Activated T-cell treated with anti-CD3 and anti-CD28 coated beads, Interleukin-2, amount 50 U/mL, for 48 hours (primary cell): ENCODE measurements at places on chromosomes 2 and 18.

GRCh38 chr2:133586978-133587377 is 18.7 kb upstream of the NCKAP5 start:
- no peak for DNase-seq

DNA sequence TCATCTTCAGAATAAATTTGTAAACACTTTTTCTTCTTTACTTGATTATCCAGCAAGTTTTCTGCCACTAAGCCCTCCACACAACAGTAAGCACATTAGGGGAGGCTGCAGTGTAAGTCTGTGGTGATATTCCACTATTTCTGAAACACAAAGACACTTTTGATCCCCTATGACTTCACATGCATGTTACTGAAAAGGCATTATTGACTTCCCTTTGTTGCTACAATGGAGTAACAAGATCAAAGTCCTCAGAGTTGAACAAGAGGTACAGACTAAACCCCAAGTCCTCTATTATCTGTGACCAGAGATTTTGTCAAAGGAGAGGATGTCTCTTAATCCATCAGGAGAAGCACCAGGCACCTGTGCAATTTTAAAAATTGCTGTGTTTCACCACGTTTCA is 157.9 kb downstream of the CD226 start:
- DNase-seq: no peak

DNA sequence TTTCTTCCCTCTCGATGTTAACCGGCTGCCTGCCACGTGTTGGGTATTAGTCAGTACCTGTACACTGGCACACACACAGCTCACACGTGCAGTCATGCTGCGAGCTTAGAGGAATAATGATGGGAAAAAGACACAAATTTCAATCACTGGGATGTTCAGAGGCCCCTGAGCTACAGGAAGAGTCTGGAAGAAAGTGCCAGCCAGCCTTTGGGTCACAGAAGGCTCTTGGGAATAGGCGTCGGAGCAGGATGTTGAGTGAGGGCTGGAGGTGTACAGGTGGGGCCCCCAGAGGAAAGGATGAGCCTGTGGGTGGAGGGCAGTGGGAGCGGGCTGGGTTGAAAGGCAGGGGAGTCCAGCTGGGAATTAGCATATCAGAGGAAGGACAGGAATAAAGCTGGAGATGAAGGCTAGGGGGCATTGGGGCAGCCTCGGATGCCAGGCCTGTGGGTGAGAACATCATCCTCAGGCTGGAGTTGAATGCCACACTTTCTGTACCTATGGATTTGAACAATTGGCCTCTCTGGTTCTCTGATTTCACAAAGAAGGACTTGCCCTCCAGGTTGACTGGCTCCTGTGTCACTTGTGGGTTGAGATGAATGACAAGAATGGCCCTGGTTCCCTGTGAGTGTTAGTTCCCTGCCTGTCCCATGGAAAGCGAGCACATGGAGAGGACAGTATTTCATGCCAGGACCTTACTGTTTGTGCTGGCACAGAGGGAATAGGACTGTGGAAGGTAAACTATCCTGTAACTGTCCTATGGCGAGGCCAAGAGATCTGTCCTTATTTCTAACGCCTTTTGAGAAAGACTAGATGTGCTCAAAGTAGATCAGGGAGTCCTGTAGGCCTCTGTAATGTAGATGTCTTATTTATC is 40.6 kb downstream of the GREB1 start:
- no peak for DNase-seq

DNA sequence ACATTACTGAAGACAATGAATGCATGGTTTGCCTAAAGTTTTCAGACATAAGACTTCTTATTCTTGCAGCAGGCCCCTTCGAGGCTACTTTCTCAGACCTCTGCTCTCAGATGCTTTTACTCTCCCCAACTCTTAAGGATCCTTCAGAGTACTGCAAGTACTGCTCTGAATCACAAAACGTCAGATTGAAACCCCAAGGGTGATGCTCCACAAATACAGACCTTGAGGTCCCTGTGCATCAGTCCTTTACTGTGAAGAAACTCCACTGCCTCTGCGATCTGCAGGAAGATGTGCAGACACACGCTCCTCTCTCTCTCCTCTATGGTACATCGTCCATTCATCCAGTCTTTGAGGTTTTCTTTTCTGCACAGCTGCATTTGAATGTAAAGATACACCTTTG is 52.8 kb downstream of the EIF2AK3 start:
- DNase-seq: no peak

DNA sequence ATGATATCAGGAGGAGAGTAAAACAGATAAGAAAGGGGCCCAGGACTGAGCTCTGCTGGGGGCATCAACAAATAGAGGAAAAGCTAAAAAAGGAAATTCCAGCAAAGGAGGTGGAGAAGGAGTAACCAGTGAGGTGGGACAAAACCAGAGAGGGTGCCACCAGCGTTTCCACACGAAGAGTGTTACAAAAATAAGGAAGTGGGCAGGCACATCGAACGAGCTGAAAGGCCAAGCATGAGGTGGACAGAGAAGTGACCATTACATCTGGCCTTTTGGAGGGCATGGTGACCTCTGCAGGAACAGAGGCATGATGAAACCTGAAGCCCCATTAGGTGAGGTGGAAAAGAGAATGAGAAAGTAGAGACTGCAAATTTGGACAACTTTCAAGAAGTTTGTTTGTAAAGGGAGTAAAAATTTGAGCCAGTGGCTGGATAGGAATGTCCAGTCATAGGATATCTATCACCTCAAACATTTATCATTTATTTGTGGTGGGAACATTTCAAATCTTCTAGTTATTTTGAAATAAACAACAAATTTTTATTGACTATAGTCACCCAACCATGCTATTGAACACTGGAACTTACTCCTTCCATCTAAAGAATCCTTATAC is 18.4 kb upstream of the VIT start:
- DNase-seq: no peak

DNA sequence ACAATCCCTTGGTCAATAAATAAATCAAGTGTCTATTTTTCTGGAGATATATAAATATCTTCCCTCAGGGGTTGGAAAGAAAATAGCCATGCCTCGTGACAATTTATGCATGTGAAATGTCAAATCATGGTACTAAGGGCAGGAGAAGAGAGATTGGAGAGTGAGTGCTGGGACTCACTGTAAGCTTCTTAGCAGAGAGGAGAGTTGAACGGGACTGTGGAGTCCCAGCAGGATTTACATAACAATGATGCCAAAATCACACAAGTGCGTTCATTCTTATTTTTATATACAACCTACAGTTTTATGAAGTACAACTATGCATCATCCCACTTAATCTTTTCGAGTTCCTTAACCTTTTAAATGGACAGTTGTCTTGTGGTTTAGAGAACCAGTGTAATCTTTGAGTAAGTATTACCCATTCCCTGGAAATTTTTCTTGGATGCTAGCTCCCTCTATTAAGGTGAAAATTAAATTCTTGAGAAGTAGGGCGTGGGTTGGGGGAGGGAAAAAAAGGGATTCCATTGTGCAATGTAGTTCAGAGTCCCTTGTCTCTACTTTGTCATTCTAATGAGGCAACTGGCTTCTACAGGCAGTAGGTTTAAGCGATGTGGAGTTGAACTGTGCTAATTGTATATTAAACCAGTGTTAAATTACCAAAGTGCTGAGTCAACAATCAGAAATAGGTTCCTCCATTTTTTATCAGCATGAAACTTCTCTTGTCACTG is 143.6 kb upstream of the EPHA4 start:
- DNase-seq: no peak

DNA sequence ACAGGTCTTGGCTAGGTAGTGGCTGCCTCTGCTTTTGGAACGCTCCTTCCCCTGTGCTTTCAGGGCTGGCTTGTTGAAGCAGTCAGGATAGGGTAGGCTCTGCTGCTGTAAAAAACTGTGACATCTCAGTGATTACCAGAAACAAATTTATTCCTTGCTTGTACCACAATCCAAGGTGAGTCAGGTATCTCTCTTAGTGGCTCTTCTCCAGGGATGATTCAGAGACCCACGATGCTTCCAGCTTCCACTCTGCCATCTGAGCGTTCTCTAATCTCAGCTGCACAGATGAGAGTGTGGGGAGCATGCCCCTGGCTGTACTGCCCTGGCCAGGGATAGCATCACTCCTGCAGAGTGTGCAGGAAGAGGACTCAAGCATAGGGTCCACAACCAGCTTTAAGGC is 174.9 kb downstream of the VAPA start:
- DNase-seq: no peak

DNA sequence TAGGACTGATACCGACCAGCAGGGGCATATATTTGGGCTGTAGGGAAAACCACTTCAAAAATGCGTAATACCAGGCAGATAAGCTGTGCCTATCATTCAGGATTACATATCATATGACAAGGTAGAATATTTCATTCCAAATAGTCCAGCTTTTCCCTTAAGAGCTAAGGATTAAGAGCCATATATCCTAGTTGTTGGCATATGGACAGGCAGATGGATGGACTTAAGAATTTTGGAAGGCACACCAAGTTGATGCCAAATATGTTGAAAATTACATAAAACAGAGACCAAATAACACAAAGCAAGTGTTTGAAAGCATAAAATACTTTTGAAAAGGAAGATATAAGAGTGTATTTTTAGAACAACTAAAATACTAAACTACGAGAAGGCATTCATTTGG is 52.1 kb downstream of the LRRTM4 start:
- no peak for DNase-seq

DNA sequence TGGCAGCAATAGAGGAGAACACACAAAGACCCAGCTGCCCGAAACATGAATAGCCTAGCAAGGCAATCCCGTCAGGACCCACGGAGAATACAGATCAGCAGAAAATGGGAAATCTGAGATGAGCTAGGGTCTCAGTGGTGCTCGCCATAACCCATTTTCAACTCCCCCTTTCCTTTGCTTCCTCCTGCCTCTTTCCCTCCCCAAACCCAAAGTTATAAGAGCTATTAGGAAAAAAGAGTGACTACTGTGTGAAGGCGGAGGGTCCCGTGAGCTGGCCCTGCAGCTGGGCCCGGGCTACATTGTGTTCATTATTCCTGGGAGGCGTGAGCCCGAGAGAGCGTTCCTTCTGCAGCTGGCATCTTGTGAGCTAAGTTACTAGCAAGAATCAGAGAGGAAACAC is 118.4 kb downstream of the PID1 start:
- no peak for DNase-seq

DNA sequence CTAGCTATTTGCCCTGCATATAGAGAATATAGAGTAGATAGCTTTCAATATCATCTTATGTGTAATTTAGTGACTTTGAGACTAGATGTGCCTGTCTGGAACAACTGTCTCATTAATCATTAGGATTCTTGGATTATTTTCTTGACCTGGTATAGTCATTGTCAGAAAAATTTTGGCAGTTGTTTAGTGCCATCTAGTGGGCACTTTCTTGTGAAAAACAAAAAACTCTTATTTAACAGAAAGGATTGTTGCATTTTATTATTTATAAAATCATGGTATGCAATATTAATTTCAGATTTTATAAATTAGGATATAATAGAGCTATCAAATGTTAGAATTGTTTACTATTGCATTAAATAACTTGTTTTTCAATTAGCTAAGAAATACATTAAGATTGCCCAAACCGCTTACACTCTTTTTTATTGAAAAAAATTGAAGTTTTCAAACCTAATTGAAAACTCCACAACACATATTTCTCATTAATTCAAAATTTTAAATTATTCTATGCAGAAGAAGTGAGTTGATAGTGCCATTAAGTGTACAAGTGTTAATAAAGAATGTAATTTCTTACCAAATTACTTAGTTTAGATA is 80.3 kb downstream of the DYNAP start:
- no peak for DNase-seq

DNA sequence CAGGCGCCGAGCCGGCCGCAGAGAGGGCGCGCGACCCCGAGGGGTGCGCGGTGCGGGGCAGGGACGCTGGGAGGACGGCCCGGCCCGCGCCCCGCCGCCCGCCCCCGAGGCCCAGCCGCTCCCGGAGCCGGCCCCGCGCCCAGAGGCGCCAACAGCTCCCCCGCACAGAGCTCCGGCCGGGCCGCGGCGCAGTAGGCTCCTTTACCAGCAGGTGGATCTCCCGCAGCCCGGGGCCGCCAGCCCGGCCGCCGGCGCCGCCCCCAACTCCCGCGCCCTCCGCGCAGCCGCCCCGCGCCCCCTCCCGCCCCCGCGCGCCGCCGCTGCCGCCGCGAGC is 258 bp downstream of the MGAT4A start:
- peak; percentile 78 for DNase-seq

DNA sequence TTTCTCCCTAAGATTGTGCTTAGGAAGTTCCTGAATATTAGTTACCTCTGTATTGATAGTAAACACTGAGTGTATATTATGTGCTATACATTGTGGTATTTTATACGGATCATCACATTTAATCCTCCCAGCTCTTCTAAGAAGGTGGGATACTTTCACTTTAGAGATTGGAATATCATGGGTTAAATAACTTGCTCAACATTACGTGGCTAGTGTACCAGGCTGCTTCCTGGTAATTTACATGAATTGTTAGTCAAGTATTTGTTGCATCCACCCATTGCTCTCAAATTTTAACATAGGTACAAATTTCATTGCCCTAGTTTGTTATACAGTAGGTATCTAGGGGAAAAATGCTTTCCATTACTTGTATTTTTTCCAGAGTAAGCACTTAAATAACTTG is 21.4 kb downstream of the FAM98A start:
- DNase-seq: no peak

DNA sequence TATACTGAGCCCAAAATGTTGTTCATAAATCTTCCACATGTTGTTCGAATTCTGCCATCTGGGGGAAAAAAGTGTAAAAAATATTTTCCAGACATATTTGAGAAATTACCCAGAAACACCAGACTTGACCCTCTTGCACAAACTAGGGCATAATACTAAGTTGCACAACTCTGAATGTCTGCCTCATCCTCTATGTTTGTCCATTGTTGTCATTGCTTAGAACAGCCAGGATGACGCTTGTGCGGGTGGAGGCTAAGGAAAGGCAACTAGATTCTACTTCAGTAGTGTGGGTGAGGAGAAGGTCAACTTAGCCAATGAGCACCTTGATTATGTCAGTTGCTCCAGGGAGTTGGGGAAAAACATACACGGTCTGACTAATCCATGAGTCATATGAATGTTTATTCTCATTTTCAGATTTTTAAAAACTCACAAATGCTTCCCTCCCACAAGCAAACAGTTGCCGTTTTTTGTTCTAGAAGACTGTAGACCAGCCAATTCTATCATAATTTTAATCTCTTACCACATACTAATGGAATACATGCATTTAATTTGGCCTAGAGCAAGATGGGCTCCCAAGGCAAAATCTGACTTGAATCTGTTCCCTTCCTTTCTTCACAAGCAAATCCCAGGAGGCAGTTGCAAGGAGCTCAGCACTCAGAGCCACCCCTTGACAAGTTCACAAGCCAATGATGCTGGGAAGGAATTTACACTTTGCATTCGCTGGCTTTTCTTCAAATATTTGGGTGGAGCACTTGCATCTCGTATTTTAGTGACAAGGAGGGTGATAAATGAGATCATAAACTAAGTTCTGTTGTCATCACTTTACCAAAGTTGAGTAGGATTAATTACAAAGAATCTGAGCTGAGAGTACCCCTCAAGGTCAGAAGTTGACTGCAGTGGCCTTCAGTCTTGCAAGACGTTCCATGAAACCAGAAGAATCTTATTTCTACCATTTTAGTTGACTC is 163.2 kb upstream of the TWIST2 start:
- no peak for DNase-seq

DNA sequence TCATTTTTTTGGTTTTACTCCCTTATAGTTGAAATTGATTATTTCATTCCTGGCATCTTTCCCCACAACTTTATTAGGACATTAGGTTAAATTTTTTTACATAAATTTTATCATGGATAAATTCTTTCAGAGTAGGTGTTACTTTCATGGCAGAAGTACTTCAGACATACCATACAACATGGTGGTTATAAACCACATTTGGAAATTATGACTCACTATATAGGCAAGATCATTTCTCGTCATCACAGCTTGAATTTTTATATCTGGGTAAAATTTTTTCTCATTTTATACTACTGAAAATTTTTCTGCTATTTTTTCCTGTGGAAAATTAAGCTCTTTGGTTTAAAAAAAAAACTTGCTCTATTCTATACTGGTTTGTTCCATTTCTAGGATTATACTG is 111.9 kb upstream of the COL5A2 start:
- DNase-seq: no peak
